ENCODE measurements at places on chromosomes 1 and 21.

DNA sequence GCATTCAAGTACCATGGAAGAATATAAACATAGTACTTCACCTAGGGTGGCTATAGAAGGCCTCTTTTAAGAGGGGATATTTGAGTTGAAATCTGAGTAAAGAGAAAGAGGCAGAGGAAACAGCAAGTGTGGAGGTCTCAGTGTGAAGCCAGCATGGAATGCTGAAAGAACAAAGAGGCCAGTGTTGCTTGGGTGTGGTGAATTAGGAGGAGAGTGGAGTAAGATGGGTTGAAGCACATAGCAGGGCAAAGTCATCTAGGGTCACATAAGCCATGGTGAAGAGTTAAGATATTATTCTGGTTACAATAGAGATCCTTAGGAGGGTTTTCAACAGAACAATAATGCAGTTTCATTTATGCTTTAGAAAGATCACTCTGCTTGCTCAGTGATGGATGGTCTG lies 37.5 kb downstream of the C1orf141 start:
- no peak for DNase-seq

- peak; percentile 52 for DNase-seq
Measured at GRCh38 chr1:232620356-232620969, 9.5 kb downstream of the SIPA1L2 start.

GRCh38 chr1:182671750-182672486 lies 12.5 kb downstream of the RGS8 start:
- no peak for DNase-seq

GRCh38 chr1:156115514-156116374 lies 1.2 kb downstream of the LMNA start:
- peak; percentile 62 for DNase-seq

DNA sequence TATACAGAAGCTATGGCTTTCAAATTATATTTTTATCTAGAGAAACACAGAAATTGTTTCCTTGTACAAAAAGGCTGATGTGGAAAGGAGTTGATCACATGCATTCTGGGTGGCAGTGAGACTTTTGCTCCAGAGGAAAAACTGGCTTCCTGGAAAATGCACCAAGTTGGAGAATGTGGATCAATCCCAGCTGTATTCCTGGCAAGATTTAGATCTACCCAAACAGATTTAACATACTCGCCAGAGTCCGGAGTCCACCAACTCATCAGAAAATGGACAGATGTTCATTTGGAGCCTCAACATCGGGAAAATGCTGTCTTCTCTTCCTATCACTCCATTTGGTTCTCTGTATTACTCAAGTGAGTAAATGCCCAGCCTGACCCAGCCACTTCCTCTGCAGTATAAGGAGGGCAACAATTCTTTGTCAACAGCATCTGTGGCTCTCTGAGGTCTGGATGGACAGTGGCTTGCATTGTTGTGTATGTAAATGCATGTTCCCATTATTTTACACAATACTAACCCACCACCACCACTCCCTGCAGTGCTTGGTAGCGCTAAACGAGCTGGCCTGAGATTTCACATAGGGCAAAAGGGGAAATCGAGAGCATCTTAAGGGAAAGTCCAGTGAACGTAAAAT lies 226.2 kb upstream of the IRF2BP2 start:
- no peak for DNase-seq

DNA sequence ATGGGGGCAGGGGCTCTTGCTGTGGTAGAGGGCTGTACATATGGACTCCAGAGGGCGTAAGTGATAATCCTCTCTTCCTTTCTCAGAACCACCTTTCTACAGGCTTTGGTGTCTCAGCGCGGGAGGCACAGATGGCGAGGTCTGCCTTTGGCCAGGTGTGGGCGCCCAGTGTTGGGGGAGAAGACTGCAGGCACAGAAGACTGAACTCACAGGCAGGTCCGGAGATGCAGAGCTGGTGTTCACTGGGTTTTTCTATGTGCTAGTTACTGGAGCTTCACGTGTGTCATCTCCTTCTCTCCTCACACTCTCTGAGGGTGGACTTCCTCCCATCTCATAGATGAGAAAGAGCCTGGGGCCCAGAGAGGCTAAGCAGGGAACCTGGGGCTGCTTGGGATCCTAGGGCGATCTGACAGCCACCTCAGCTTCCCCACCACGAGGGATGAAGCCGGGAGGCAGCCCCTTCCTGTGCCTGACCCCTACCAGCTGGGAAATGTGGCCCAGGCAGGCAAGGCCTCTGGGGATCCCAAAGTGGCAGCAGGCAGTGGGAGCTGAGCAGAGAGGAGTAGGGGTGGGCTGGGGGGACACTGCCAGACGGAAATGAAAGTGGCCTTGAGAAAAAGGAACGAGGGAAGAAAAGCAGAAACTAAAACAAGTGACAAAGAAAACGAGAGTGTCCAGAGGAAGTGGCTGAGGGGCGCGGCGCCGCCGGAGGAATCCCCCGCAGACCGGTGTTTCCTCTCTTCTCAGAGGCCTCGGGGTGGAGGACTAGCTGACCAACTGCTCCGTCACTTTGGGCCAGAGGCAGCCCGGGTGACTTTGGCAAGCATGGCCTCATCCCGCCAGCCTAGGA lies 191.6 kb downstream of the HIVEP3 start:
- no peak for DNase-seq

GRCh38 chr1:11731691-11732283 lies 4.1 kb upstream of the AGTRAP start:
- DNase-seq = peak; percentile 48

DNA sequence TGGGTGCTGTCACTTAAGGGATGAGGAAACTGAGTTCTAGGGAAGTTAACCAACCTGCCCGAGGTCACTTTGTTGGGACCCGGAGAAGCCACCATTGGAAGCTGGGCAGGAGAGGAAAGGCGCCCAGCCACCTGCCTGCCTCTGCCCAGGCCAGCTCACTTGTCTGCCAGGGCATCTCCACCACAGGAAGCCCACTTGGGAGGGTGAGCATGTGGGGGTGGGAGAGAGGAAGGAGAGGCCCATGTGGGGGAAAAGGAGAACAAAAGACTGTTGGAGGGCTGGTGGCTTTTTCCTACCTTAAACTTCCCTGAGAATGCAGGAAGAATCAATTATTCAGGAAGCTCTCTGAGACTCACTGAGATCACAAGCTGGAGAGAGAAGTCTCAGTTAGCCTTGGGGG lies 43.8 kb upstream of the SELENON start:
- no peak for DNase-seq

- DNase-seq = no peak
Measured at GRCh38 chr1:208691012-208691411, 446.8 kb upstream of the PLXNA2 start.

DNA sequence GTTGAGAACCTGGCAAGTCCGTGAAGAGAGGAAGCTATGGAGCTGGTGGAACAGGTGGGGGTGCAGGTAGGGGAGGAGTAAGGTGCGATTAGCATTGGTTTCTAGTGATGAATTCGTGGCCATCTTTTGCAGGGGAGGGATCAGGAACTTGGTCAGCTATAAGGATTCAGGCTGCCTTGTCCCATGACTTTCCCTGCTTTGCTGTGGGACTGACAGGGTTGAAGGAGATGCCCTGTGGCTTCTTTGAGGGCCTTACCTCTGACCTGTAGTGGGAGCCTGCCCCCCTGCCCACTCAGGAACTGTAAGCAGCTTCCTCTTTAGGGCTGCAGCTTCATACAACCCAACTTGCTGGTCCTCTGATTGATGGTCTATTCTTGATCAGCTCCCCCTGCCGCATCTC lies 84.7 kb upstream of the CD34 start:
- no peak for DNase-seq

DNA sequence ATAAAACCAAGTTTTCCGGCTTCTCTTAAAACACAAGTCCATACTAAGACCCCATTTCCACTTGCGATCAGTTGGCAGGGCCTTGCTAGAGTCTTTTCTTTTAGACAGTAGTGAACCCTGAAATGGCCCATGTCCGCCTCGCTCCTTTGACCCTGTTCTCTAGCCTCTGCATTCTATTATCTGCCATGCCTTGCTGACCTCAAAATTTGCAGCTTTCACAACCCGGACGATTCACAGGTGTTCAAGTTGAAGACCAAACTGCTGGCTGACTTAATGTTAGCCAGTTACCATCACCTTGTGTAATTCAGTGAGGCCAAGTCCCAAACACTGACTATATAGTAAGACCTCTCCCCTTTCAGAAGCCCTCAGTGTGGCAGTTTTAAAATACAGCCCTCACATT lies 174.2 kb downstream of the PCP4 start:
- no peak for DNase-seq

- peak; percentile 70 for DNase-seq
Measured at GRCh38 chr1:31007462-31007991, 58.0 kb downstream of the PUM1 start.

GRCh38 chr1:59596432-59596831 lies 218.3 kb upstream of the HOOK1 start:
- DNase-seq = peak; percentile 46

- no peak for DNase-seq
Measured at GRCh38 chr21:23014021-23014420, 2015.8 kb downstream of the NCAM2 start.

GRCh38 chr1:198955085-198955484 lies 316.2 kb downstream of the PTPRC start:
- no peak for DNase-seq

DNA sequence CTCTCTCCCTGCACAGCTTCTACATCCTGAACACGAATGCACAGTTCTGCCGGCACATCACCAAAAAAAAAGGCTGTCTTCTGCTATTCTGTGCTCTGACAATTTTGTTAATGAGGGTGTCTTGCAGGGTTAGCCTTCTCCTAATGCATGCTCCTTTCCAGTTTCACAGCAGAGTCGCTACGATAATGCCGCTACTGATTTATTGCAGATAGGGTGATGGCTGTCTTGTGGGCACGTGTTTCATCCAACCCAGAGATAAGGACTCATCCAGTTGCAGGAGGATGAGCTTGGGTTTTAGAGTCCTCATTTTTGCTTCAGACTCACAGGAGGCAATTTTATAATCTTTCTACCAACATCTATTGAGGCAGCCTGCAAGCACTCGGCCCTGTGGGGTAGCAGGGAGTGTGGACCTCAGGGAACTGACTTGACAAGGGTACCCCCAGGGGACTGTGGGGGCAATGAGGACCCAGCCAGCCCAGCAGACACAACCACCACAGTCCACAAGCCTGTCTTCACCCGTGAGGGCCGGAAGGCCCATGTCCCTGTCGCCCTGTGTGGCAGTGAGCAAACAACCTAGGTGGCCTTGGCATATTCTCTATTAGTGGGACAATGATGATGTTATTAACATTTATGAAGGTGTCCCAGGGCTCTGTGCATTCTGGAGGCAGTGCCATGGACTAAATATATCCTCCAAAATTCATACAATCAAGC lies 15.4 kb upstream of the UTS2 start:
- DNase-seq = no peak

GRCh38 chr1:211333906-211334305 lies 7.3 kb downstream of the TRAF5 start:
- no peak for DNase-seq

DNA sequence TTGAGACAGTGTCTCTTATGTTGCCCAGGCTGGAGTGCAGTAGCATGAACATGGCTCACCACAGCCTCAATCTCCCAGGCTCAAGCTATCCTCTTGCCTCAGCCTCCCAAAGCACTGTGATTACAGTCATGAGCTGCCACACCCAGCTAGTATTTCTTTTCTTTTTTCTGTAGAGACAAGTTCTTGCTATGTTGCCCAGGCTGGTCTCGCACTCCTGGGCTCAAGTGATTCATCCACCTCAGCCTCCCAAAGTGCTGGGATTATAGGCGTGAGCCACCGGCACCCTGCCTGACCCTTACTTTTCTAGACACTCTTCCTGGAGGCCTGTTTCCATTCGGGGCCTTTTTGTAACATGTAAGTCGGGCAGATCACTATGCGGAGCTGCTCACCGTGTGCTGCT lies 30.1 kb upstream of the SRP9 start:
- no peak for DNase-seq

DNA sequence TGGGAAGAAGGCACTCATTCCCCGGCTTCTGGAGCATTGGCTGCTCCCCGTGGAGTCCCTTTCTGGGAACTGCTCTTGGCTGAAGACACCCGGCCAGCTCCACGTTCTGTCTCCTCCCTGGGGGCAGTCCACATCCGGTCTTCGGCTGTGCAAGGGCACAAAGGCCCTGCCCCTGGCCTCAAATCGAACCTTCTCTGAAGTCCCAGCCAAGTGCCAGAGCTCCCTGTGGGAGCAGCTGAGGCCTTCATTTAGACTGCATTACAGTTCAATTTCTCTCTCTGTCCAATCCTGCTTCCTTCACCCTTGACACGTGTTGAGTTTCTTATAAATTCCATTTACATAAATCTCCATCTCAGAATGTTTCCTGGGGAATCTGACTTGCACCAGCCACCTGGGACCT lies 132.9 kb upstream of the POU3F1 start:
- DNase-seq = no peak

GRCh38 chr1:67586596-67586995 lies 98.4 kb upstream of the GADD45A start:
- peak; percentile 51 for DNase-seq

GRCh38 chr1:23527900-23528249 lies 3.2 kb downstream of the E2F2 start:
- no peak for DNase-seq

- DNase-seq = no peak
Measured at GRCh38 chr1:228478326-228478725, 8.9 kb upstream of the RNF187 start.

GRCh38 chr1:236659792-236660587 lies 26.3 kb upstream of the ACTN2 start:
- no peak for DNase-seq

GRCh38 chr1:73310797-73311381 lies 887.1 kb downstream of the LRRIQ3 start:
- no peak for DNase-seq

GRCh38 chr1:181081395-181081794 lies 7.1 kb upstream of the IER5 start:
- DNase-seq = no peak

DNA sequence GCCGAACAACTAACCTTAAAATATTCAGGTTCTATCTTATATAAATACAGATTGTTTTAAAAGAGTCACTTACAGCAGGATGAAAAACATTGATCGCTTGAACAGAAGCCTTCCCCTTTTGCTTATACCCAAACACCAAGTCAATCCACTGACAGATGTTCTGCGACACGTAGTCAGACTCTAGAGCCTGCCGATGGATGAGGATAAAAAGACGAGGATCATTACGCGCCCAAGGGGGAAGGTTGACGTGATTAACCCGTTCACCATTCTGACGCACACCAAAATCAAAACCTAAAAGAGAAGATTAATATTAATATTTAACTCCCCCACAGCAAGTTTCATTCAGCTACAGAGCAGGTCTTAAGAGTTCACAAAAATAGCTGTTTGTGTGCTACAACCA lies 59.4 kb upstream of the GNG4 start:
- DNase-seq = no peak

DNA sequence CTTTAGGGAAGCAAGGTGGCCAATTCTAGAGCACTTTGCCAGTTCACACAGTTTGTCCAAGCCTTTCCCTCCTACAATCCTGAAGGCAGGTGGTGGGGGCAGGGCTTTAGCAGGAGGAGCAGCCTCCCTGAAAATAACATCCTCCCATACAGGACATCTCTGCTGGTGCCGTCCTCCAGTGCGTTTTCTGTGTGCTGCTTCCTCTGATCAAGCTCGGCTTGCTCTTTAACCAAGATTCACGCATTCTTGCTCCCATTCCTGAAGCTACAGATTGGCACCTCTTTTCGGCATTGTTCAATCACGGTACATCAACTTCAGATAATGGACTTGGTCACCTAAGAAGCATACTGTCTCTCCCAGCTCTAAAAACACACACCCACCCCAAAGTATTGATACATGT lies 7.5 kb upstream of the DPT start:
- no peak for DNase-seq
